ENCODE measurements at places on chromosomes 4 and X. TPM values are rescaled to one million over a fixed set of nuclear protein-coding genes. Genes with fewer than 3 reads are reported as not detected.

The CITED1 gene
- total RNA-seq, result not detected

- no peak for DNase-seq
Measured at GRCh38 chrX:133674726-133675470, 259.6 kb upstream of the GPC4 start.

GRCh38 chr4:134072137-134072536 is 129.5 kb downstream of the PABPC4L start:
- DNase-seq, result no peak

The FAM120C gene
- total RNA-seq, result 4.2 TPM

DNA sequence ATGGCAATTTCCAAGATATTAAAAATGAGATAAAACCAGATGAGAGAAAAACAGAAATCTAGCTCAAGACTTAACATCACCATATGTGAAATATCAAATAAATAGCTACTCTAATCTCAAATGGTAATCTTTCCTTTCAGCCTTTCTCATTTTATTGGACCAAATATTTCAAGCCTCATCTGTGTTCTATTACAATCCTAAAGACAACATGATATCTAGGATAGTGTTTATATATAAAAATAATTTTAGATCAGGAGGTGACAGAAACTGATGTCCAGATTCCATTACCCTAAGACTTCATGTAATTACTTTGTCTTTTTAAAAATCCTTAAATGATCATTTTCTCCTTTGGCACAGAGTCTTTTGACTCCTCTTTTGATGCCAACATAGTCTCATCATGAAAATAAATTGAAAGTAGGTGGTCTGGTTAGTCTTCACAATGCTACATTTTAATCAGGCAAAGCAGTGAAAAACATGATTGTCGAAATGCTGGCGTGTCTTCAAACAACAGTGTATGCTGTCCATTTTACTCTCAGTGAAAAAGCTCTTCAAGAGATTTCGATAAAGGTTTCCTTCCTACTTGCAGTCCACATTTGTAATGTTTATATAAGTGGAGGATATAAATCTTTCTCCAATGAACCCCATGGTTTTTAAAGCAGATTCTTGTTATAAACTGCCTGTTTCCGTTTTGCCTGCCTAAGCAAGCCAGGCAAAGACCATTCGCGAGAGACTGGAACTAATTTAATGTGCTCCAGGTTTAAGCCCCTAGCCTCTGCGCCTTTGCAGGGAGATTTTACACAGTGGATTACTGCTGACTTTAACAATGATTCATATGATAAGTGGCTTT is 169.8 kb downstream of the SCFD2 start:
- DNase-seq, result no peak

The MAP3K15 gene
- total RNA-seq, result not detected

- no peak for DNase-seq
Measured at GRCh38 chr4:165360041-165360695, 18.6 kb upstream of the CPE start.

GRCh38 chr4:26150948-26151347 is 169.9 kb upstream of the RBPJ start:
- no peak for DNase-seq

DNA sequence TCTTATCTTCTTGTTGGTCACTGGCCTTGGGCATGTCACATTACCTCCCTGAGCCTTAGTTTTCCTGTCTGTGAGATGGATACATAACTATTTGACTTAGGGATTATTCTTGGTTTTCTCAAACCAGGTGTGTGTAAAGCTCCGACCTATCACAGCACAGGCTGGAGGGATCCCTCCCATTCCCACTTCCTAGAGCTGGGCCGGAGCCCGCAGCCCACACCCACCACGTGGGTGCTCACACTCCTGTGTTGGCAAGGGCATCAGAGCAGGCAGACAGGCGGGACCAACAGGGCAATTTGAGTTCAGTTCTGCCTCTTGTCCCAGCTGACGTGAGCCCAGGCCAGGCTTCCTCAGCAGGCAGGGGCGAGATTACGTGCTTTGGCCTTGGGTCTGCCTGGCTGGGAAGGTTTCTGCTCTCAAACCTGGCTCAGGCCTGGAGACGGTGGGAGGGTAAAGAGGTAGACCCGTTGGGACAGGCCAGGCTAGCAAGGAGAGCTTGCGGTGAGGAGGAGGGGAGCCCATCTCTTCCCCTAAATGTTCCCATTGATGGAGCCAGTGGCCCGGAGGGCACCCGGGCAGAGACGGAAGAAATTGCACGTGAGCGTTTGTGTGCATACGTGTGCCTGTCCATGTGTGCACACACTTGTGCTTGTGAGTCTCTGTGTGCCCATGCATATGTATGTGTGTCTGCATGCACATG is 734 bp upstream of the SH3TC1 start:
- no peak for DNase-seq

DNA sequence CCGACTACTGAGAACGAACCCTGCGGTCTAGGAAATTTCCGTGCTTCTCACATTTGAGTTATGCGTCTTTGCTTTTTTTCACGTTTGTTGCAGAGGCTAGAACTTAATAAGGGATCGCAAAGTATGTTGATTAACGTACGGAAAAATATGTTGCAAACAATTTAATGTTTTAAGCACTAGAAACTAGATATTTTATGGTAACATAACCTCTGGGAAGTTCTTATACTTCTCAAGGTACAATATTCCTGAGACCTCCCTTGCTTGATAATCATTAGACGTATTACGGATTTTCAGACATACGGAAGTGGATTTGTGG is 639 bp upstream of the PRDM5 start:
- no peak for DNase-seq

The TASL gene
- not detected for total RNA-seq

GRCh38 chr4:8543623-8544022 is 36.6 kb upstream of the GPR78 start:
- DNase-seq, result no peak

GRCh38 chr4:126144543-126145237 is 829.9 kb downstream of the FAT4 start:
- no peak for DNase-seq

- DNase-seq, result no peak
Measured at GRCh38 chr4:88965053-88965452, 91.9 kb downstream of the FAM13A start.

- no peak for DNase-seq
Measured at GRCh38 chr4:172819353-172819752, 349.3 kb upstream of the GALNT7 start.

The CCDC120 gene
- 1.6 TPM for total RNA-seq

- no peak for DNase-seq
Measured at GRCh38 chr4:34372815-34373214, 1871.5 kb downstream of the ARAP2 start.

- no peak for DNase-seq
Measured at GRCh38 chr4:153028535-153028934, 92.4 kb downstream of the FHDC1 start.

The MED12 gene
- total RNA-seq, result 23.1 TPM

DNA sequence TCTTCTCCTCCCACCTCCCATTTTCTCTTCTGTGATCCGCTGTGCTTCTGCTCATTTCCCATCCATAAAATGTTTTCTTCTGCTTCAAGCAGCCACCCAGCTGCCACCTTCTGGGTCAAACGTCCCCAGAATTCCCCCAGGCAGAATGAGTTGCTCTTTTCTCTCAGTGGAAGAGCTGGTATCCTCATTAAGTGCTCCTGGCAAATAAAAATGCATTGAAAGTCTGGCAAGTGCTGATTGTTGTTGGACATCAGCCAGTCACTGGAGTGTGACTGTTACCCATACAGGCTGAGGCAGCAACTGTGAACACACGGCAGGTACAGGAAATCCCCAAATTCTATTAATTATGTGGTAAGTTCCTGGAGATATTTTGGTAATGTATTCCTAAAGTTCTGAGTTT is 52.6 kb downstream of the LIMCH1 start:
- DNase-seq, result no peak

DNA sequence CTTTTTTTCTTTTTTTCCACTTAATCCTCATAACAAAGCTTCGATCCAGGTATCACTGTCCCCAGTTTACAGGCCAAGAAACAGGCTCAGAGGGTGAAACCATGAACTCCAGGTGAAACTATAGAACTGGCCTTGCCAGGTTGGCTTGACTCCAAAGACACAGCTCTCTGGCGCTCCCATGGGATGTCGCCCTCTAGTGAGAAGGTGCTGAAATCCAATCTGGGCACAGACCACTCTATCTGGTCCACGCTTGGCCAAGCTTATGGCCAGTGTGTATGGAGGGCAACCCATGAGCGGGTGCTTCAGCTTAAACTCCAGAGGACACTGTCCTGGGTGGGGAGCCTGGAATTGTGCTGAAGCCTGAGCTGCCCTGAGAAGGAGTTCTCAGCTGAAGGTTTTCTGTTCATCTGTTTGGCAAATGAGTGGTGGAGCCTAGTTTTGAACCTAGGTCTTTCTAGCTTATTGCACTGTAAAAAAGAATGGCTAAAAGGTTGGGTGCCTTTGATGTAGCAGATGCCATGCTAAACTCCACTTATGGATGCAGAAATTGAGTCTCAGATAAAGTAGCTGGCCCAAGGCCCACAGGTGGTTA is 70.5 kb downstream of the SEL1L3 start:
- no peak for DNase-seq

GRCh38 chr4:120870279-120870673 is 52.2 kb downstream of the PRDM5 start:
- no peak for DNase-seq

DNA sequence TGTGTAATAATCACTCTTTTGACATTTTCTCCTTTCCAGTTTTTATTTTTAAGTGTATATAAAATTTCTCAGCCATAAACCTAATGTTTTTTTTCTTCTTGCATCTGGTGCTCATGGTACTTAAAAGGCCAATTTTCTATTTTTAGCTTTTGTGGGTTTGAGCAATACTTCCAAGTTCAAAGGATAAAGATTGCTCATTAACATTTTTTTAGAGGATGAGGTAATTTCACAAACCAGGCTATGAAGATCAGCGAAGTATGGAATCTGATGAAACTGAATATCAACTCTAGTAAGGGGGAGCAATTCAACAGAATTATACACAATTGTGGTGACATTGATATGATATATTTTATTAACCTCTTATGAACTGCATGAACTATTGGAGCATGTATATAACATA is 25.8 kb upstream of the KLHL34 start:
- DNase-seq, result no peak

- DNase-seq, result no peak
Measured at GRCh38 chrX:39910651-39911050, 187.1 kb downstream of the BCOR start.

- no peak for DNase-seq
Measured at GRCh38 chr4:31275906-31276305, 555.7 kb downstream of the PCDH7 start.

DNA sequence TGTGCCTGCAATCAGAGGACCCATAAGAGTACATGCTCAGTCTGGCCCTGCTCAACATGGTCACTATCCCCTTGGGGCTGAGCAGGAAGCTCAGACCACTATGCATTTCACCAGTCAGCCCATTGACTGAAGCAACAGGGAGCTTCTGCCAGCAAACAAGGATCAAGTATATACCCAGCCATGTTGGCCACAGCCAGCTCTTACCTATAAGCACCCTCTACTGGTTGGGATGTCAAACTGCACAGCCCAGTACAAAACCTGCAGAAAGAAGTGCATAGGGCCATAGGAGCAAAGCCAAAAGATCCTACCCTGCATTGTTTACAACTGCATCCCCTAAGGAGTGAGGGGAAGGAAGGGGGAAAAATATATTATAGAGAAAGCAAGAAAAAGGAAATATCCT is 214.4 kb upstream of the CPEB2 start:
- no peak for DNase-seq

The POLR2B gene
- total RNA-seq, result 76.5 TPM

DNA sequence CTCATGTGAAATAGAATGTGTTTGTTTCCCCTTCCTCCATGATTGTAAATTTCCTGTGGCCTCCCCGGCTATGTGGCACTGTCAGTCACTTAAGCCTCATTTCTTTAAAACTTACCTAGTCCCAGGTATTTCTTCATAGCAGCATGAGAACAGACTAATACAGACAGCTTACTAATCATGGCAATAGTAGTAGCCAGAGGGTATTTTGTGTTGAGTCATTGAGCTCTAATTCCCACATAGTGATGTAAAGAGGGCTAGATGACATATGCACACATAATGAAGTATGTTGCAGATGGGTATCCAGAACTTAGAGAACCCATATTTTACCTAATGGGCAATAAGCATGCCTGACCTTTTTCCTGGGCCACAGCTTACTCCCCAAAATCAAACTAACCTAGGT is 1197.2 kb downstream of the PCDH7 start:
- DNase-seq, result no peak

The ANKRD50 gene
- total RNA-seq, result 20.1 TPM

DNA sequence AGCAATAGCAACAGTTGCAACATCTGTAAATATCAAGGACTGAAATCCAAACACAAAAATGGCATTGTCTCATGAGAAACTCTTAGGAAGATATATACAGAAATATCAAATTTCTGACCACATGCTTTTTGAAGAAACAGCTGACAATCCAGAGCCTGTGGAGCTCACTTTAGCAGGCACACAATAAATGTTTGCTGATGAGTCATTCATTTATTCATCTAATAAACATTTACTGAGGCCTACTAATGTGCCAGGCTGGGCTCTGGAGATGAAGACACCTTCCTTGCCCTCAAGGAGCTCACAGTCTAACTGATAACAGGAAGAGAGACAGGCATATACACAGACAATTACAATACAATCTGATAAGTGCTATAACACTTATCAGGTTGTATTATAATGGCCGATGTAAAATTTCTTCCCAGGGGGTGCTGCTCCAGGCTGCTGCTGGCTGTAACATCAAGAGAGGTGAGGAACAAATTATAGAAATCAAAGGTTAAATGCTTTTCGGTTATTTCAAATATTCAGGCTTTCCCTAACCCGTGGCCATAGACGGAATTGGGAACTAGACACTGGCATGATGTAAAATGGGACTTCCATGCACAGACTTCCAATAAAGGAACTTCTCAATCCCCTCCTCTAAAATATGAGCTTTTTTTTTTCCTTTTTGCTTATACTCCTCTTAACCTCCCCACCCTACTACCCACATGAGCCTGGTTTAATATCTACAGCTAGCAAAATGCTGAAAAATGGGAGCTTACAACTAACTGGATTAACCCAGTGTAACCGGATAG is 16.8 kb upstream of the ZCCHC13 start:
- DNase-seq, result no peak

DNA sequence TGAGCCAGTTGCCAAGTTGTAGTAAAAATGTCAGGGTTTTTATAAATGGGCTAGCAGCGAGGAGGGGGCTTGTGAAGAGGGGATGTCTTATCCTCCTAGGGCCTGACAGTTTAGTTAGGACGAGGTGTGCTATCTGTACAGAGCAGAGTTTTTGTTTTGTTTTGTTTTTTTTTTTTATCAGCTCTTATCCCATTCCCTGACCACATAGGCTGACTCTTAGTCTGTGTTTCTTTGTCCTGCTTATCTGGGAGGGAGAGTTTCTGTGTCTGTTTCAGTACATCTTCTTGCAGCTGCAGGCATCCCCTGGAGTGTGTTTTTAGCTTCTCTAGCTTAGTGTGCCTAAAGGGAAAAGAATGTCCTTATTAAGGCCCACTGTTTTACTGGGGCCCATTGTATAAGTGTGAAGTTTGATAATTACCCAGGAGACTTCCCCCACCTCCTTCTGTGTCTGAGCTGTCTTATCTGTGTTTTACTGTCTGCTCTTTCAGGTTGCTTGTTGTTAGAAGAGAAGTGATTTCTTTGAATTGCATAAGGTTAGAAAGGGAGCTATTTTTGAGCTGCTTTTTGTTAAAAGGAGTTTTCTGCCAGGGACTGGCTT is 32.0 kb downstream of the PAGE2 start:
- no peak for DNase-seq

- no peak for DNase-seq
Measured at GRCh38 chrX:96997196-96997595, 113.5 kb downstream of the RPA4 start.

- no peak for DNase-seq
Measured at GRCh38 chr4:103171006-103171405, 27.1 kb downstream of the CENPE start.
